NCI-H2107 (cell line): ENCODE measurements at places on chromosomes 5 and 9.

GRCh38 chr9:133456409-133456808, 3.4 kb upstream of the CACFD1 start:
- no peak for DNase-seq

GRCh38 chr5:31449174-31449573, 82.7 kb downstream of the DROSHA start:
- DNase-seq = no peak

DNA sequence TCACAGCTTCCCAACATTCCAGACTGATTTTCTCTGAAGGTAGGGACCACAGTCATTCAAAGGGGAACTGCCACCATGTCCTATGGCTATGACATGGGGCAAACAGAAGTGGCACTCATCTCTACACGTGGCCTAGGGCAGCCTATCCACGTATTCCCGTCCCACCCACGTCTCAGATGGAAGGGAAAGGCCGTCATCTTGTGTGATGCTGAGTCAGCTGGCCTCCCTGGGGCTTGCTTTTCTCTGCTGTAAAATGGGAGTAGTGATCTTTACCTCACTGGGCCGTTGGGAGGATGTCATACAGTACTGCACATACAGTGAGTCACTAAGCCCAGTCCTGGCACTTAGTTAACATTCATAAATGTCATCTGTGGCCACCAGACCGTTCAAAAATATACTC, 72.3 kb downstream of the RAPGEF1 start:
- no peak for DNase-seq

DNA sequence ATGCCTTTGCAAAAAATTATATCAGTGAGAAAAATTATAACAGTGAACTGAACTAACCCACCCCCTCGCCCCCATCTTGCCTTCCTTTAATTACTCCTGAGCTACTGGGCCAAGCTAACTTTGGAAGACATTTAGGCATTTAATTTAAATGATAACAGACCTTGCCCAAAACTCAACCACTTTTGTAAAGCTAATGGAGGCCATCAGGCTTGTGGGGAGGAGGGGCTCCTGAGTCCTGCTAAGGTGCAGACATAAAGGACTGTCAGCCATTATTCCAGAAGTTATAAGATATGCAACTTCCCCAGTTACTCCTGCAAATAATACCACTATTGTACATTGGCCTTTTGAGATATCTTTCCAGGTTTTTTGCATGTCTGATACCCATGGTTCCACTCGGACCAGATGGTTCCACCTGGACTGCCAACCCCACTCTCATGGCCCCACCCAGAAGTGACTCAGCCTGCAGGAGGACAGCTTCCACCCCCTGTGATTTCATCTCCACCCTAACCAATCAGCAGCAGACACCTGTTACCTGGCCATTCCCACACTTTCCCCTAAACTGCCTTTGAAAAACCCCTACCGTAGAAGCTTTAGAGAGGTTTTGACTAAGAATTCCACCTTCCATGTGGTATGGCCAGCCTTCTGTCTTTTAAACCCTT, 805.4 kb upstream of the CDH6 start:
- no peak for DNase-seq

GRCh38 chr9:125650271-125650737, 56.7 kb downstream of the MAPKAP1 start:
- no peak for DNase-seq
